PC-9 (cell line): ENCODE measurements at places on chromosomes 1 and 21. TPM values are rescaled to one million over a fixed set of nuclear protein-coding genes. Genes with fewer than 3 reads are reported as not detected.

DNA sequence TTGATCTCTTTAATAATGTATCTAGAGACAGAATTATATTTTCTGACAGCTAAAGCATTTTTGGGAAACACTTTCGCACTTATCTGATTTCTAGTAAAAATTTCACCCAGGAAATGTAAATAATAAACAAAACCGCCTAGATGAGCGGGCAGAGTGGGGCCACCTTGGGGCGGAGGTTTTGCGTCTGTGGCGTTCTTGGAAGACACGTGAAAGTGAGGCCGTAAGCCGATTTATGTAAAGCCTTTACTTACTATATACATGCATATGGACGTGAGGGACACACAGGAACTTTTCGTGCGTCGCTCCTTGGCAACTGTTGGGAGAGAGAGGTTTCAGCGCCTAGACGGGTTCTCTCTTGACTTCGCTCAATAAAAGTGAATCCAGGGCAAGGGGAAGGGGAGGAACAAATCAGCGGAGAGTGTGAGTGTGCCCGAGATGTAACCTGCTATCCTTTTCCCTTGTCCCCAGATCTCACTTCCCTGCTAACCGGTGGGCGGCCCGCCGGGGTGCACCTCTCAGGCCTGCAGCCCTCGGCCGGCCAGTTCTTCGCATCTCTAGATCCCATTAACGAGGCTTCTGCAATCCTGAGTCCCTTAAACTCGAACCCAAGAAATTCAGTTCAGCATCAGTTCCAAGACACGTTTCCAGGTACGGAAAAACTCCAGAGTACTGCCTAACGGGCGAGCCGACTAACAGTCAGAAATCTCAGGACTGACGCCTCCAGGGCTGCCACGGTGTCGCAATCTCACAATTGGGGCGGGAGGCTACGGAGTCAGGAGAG, 1.7 kb downstream of the HLX start:
- peaks cover 6% of the 10 kb centered on the region for H3K4me1 ChIP-seq
- peak overlapping the region; percentile 93; the same call in 1 of the 2 replicates for H3K4me3 ChIP-seq
- no peaks in the 10 kb centered on the region for H3K27me3 ChIP-seq
- DNase-seq, result peak; percentile 16
- no peaks in the 10 kb centered on the region for H3K36me3 ChIP-seq

SELL gene
- 6.5 and 6.7 TPM in 2 replicates for total RNA-seq

DNA sequence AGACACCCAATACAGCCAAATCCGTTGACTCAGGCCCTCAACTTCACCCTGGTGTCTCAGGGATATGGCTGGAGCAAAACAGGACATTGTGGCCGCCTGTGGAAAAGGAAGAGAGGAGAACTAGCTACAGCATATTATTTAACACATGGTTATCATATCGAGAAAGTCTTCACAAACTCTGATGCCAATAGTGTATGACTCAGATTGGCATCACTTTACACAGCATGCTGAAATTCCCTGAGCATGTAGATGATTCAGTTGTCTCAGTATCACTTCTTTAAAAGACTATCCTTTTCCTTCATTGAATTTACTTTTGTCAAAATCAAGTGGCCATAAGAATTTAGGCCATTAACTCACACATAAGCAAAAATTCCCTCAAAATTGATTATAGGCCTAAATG, 20.1 kb downstream of the HSD3B2 start:
- no peaks in the 10 kb centered on the region for H3K36me3 ChIP-seq
- H3K4me3 ChIP-seq, result no peak overlapping the region
- H3K4me1 ChIP-seq, result no peaks in the 10 kb centered on the region
- no peak for DNase-seq

ZYG11A gene
- 9.7 and 11.5 TPM in 2 replicates for total RNA-seq

- no peak overlapping the region for H3K4me3 ChIP-seq
- no peak overlapping the region for H3K27ac ChIP-seq
- no peak for DNase-seq
- no peaks in the 10 kb centered on the region for H3K4me1 ChIP-seq
- no peaks in the 10 kb centered on the region for H3K36me3 ChIP-seq
- no peaks in the 10 kb centered on the region for H3K27me3 ChIP-seq
Observed at GRCh38 chr1:113859478-113860175, 11.9 kb downstream of the PTPN22 start.

SVBP gene
- 32.3 and 32.6 TPM in 2 replicates for total RNA-seq

KRTAP13-2 gene
- total RNA-seq, result not detected in 2 replicates

UBE2U gene
- not detected in 2 replicates for total RNA-seq

AMY2A gene
- total RNA-seq, result not detected in 2 replicates

DNA sequence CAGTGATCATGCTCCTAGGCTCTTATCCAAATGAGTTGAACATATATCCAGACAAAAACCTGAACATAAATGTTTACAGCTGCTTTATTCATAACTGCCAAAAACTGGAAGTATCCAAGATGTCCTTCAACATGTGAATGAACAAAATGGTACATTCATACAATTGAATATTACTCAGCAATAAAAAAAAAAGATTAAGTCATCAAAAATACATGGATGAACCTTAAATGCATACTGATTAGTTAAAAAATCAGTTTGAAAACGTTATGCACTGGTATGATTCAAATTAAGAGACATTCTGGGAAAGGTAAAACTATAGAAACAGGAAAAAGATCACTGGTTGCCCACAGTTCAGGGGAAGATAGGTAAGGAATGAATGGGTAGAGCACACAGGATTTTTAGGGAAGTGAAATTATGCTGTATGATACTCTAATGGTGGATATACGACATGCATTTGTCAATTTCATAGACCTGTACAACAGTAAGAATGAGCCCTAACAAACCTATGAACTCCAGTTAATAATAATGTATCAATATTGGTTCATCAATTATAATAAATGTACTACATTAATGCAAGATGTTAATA, 3.1 kb downstream of the LRRC40 start:
- H3K27me3 ChIP-seq, result no peaks in the 10 kb centered on the region
- no peak overlapping the region for H3K27ac ChIP-seq
- H3K4me1 ChIP-seq, result peaks cover 17% of the 10 kb centered on the region
- DNase-seq, result no peak

DNA sequence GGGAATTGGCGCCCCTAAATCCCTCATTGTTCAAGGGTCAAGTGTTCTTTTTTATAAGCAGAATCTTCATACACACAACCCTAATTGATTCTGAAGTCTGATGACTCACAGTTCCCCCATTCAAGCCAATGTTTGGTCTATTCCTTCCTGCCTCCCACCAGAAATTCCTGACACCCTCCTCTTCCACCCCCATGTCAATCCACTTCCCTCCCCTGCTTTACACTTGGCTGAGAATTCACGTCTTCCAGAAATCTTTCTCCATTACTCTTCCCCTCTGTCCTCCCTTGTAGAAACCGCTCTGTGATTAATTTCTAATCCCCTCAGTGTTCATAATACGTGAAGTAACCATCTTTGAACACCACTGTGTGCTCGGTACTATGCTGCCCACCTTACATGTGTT, 76.2 kb upstream of the CD34 start:
- DNase-seq, result no peak
- H3K4me1 ChIP-seq, result no peaks in the 10 kb centered on the region
- H3K36me3 ChIP-seq, result no peaks in the 10 kb centered on the region
- no peak overlapping the region for H3K4me3 ChIP-seq

DNA sequence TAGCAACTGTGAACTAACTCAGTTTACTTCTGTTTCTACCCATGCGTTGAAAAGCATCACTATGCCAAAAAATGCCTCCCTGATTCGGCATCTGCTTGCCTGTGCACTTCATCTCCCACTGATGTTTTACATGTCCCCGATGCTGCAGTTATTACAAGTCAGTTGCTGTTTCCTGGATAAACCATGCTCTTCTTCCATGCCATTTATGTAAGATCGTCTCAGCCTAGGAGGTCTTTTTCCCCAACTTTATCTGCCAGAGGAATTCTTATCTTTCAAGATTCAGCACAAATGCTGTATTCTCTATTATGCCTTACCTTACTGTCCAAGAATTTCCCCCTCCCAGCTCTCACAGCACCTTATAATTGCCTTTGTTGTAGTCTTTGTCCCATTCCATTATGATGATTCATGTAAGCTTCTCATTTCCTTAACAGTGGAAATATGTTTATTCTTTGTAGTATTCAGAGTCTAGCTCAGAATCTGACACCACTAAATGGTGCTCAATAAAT, 30.0 kb downstream of the PRKACB start:
- DNase-seq, result peak; percentile 84
- H3K27ac ChIP-seq, result peak overlapping the region; percentile 29
- no peaks in the 10 kb centered on the region for H3K27me3 ChIP-seq
- no peaks in the 10 kb centered on the region for H3K36me3 ChIP-seq

GRCh38 chr1:39980555-39981313, 25.8 kb downstream of the MFSD2A start:
- H3K4me3 ChIP-seq, result no peak overlapping the region
- H3K4me1 ChIP-seq, result peaks cover 36% of the 10 kb centered on the region

GRCh38 chr1:75166821-75167220, 32.6 kb downstream of the LHX8 start:
- DNase-seq, result no peak
- no peaks in the 10 kb centered on the region for H3K4me1 ChIP-seq
- no peak overlapping the region for H3K27ac ChIP-seq
- H3K36me3 ChIP-seq, result no peaks in the 10 kb centered on the region
- no peak overlapping the region for H3K4me3 ChIP-seq
